ENCODE measurements at places on chromosomes 6 and 20.

- no peak for DNase-seq
These were observed 58.7 kb downstream of the MAP3K4 start for GRCh38 chr6:161050134-161050765.

- DNase-seq, result no peak
These were observed 105.7 kb downstream of the SMLR1 start for GRCh38 chr6:130932921-130933320.

GRCh38 chr6:25851961-25852360 is 20.1 kb upstream of the SLC17A1 start:
- DNase-seq, result no peak

- no peak for DNase-seq
These were observed 37.9 kb upstream of the RNF217 start for GRCh38 chr6:124924333-124924759.

DNA sequence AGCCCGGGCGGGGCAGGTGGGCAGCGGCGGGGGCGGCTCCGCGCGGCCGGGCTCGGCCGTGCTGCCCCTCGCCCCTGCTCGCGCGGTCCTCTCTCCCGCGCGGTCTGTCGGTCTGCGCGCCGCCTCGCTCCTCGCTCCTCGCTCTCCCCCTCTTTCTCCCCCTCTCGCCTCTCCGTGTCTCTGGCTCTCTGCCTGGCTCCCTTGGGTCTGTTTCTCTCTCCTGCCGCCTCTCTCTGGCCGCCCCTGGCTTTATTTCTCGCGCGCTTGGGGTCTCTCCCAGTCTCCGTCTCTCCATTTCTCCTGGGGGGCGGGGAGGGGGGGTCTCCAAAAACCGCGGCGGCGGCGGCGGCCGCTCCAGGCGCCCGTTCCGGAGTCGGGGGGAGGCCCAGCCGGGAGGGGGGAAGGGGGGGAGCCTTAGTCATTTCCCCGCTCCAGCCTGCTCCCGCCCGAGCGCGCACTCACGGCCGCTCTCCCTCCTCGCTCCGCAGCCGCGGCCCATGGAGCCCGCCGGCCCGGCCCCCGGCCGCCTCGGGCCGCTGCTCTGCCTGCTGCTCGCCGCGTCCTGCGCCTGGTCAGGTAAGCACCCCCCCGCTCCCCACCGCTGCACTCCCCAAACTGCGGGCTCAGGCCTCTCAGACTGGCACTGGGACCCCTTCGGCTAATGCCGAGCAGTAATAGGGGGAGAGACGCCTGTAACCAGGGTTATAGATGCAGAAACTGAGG is at the start of gene SIRPA:
SIRPA (plus strand) TSS at position 457 of the 723 bp plus-strand sequence; CDS start at position 498, 41 bp downstream.
- DNase-seq, result peak; percentile 35

- DNase-seq, result no peak
These were observed 9.7 kb upstream of the MAFB start for GRCh38 chr20:40698744-40699143.

GRCh38 chr6:76004202-76004601 is 68.3 kb downstream of the IMPG1 start:
- DNase-seq, result no peak

DNA sequence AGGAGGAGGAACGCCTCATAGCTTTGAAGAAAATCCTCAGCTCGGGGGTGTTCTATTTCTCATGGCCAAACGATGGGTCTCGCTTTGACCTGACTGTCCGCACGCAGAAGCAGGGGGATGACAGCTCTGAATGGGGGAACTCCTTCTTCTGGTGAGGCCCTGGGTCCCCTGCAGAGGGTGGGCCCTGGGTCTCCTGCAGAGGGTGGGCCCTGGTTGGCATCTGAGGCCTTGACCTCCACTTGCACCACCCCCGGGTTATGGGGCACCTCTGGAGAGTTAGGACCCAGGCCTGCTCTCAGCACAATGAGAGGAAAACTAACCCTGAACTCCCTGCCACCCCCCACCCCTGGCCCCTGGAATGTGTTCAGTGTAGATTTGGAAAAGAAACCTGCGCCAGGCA is 47.2 kb downstream of the SYNJ2 start:
- DNase-seq, result no peak

DNA sequence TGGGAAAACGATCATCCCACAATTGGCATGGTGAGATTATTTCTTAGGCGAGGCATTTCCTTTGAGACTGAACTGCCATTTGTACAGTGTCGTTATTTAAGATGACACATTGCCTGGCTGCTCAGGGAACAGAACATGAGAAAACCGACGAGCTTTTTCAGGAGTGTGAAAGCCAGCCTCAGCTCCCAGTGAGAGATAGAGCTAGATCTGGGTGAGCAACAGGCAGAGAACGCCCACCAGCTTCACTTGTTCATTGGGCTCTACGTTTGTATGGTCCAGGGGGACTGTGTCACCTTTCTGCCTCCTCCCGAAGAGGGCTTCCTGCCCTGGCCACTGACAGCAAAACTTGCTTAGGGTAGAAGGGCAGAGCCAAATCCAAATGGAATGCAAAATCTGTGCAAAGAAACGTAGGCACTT is 378.1 kb downstream of the RNGTT start:
- no peak for DNase-seq

DNA sequence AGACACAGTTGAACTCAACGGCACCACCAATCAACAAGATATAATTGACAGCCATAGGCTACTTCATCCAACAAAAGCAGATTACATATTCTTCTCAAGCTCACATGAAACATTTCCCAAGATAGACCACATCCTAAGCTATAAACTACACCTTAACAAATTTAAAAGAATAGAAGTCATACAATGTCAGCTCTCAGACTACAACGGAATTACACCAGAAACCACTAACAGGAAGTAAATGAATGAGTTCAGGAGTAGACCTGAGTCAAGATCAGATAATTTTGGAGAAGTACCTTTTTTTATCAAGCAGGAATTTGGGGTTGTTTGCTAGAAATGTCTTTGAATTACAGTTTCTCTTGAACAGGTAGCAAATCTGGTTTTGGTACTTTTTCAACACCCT is 237.8 kb downstream of the TBX18 start:
- no peak for DNase-seq

GRCh38 chr20:30503992-30504570 is 753.4 kb upstream of the DEFB115 start:
- no peak for DNase-seq

All from NCI-H2227 treated with DMSO at 0.1 percent for 48 hours (cell line).